T-cell (primary cell): ENCODE measurements at places on chromosomes 1 and 21. TPM values are rescaled to one million over a fixed set of nuclear protein-coding genes. Genes with fewer than 3 reads are reported as not detected.

DNA sequence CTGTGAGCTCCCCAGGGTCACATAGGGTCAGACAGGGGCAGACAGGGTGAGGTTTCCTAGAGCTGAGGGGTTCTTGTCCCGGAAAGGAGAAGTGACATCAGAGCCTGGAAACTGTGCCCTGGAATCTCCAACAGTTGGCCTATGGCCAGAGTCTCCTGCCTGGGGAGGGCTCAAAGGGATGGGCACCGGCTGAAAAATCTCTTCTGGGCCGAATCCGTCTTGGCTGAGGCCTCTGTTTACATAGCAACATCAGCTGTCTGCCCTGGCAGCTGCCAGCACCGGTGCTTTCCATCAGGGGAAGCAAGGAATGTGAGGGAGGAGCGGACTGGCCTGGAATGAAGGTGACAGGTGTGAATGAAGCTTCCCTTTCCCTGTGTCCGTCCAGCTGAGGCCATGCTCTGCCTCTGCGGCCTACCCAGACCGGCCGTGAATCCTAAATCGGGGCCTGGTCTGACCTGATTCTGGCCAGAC is 30.7 kb downstream of the VASH2 start:
- no peak for DNase-seq

DNA sequence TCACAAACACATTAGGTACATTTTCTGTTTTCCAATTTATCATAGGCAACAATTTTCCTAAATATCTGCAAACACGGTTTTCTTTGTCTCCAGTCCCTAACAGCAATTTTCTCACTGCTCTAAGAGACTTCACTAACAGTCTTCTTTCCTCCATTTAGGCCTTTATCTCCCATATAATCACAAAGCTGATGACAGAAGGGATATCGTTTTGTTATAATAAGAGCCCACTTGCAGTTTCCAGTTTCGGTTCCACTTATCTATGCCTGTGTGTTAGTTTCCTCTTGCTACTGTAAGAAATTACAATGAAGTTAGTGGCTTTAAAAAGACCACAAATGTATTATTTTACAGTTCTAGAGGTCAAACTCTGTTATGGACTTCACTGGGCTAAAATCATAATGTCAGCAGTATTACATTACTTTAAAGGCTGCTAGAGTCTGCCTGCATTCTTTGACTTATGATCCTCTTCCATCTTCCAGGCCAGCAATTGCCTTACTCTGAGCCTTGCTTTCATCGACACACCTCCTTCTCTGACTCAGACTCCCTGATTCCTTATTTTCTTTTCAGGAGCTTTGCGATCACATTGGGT is 549.3 kb downstream of the NCAM2 start:
- DNase-seq: no peak

- DNase-seq: no peak
Observed at GRCh38 chr1:31814041-31814511, 1.7 kb downstream of the SPOCD1 start.

- no peak for DNase-seq
Observed at GRCh38 chr1:88216441-88216840, 467.6 kb upstream of the PKN2 start.

DNA sequence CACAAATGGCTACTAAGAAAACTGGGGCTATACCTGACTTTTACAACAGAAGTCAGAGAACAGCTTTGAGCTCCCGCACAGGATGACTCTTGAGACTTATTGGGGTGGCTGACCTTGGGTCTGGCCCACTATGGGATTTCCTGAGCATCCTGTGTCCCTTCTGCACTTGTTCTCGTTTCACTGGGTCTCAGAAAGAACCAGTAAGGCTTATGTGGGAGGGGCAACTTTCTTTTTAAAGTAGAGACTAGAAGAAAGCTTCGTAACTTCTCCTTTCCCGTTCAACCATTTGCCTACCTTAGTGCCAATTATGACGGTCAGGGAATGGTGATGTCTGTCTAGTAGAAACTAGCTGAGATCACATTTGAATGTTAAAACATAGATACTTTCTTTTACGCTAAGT is 59.5 kb upstream of the C1orf105 start:
- DNase-seq: no peak

DNA sequence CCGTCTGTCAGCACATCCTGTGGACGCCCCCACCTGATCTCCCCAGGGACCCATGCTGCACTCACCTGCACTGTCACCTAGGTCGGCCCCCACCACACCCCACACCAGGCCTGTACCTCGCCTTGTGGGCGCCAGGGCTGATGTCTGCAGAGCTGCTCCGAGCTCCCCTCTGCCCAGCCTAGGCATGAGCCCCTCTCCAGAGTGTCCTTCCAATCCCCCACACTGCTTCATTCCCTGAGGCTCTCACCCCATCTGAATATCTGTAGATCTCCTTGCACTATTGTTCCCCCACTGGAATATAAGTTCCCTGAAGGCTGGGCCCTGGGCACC is 12.2 kb downstream of the UMODL1 start:
- DNase-seq: no peak

DNA sequence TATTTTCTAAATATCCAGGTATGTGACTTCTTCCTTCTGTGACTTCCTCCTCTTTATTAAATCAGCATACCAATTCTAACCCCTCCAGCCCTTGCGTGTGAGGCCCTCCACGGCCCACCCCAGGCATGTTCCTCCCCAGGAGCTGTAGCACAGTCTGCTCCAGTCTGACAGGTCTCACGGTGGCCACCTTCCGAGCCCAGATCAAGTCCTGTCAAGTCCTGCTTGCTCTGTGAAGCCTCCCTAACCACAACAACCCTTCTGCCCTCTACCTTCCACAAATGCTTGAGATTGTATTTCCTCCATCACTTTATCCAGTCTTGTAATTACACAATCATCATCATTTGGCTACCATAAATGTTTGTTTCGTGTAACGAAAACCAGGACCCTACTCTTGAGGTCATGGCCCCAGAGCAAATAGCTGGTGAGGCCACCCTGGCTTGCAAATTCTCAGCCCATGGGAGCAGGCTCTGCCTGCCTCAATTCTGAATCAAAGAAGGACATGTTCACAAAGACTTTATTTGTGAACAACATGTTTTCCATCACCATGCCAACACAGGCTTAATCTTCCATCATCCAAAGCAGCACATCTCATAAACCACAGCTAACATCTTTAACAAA is 33.0 kb upstream of the S100A7 start:
- no peak for DNase-seq

- no peak for DNase-seq
Observed at GRCh38 chr1:44336668-44337067, 18.4 kb downstream of the ERI3 start.

Gene ITGB3BP
- 16.7 TPM for total RNA-seq

Gene LCE2B
- not detected for total RNA-seq

Gene HSPA6
- 22.7 TPM for total RNA-seq

Gene KIRREL1
- not detected for total RNA-seq

Gene HUNK
- total RNA-seq: 0.22 TPM
